Muscle of leg (tissue), 16 donors: ENCODE measurements at places on chromosomes 2 and 18.

GRCh38 chr18:23239885-23240608 is 104.8 kb downstream of the CABLES1 start:
- no peak for DNase-seq

DNA sequence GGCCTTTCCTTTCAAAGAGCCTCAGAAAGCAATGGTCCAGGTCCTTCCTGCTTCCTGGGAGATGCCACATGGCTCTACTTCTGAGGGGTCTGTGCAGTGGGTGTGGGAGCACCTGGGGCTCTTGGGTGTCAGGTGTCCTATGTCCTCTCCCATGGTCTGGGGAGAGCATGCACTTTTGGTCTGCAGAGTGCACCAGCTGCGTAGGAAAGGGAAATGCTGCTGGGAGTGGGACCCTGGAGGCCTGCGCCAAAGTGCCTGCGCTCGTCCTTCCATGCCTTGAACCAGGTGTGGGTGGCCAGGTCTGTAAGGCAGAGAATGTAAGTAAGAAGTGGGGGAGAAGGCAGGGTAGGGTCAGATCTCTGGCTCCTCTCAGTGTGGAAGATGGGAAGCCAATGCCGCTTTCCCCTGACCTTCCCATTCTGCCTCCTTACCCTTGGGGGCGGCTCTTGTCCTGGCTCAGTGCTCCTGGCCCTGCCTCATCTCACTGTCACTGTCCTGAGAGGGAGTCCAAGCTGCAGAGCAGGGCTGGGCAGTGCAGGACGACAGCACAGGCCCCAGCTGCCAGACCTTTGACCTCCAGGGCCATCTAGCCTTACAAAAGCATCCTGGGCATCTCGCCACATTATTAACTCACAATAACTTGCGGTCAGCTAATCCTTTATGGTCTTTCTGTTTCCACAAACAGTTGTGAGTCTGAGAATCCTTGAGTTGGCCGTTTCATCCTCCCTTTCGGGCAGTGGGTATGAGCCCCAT is 6.6 kb upstream of the PROM2 start:
- no peak for DNase-seq

DNA sequence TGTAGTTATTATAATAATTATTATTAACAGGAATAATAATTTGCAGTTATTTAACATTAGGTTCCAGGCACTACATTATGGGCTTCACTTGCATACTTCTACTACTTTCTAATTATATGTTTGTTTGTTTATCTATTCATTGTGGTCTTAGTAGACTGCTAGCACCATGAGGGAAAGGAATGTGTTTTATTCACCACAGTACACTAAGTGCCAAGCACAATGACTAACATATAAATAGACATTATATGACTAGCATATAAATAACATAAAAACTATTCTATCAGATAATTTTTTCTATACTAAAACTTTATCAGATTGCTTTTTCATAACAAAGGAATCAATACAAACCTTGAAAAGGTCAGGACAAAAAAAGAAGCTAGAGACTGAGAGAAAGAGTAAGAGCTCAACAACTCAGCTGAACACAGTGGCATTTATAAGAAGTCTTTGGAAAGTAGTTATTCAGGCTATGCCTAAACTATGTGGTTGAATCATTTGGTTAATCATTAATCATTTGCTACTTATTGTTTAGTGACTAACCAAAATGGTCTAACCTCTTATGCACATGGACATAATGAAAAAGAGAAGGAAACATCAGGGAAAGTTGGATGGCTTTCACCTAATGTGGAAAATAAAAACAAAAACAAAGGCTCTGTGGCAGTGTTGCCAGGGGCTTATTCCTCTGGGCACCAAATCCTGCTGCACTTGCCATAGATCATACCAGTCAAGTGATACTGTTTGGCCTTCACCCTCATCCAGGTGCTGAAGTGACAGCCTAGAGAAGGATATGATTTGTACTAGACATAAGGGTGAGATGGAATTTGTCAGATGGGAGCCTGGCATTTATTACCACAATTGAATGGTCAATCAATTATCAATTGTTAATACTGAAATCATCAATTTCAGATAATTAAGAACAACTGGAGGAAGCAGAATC is 174.9 kb downstream of the ETAA1 start:
- no peak for DNase-seq

- DNase-seq = no peak
Measured at GRCh38 chr18:21192308-21192624, 49.8 kb upstream of the GREB1L start.

- peak; percentile 81 for DNase-seq
Measured at GRCh38 chr2:98088261-98088660, 1.3 kb downstream of the VWA3B start.

- peak; percentile 26 for DNase-seq
Measured at GRCh38 chr2:174492963-174493431, 6.2 kb upstream of the GPR155 start.

DNA sequence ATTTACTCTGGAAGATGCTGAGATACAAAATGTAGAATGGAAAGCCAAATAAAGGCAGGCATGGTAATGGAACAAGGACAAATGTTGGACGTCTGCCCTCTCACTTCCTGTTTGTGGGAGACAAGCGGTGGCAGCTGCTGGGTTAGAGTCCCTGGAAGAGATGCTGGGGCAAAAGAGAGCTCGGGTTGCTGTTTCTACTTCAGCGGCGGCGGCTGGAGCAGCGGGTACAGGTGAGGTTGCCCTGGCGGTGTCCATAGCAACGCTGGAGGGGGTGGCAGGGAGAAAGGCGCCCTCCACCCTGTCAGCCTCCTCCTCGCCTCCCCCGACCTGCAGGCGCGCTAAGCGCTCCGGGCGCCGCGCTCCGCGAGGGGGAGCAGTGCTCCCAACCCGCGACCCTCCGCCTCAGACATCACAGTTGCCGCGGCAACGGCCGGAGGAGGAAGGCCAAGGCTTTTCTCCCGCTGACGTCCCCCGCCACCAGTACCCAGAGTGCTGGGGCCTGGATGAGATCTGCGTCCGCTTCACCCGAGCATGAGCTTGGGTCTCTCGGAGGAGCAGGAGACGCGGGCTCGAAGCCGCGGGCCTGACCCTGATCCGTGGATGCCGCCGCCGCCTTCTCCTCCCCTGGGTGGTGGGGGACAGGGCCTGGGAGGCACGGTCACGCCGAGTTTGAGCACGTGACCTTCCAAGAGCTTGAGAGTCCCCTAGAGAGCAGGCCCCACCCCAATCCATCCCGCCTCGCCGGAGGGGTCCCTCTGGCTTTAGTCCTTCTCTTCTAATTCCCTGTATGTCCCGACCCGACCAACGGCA is 65.6 kb downstream of the NOL4 start:
- DNase-seq = peak; percentile 80

DNA sequence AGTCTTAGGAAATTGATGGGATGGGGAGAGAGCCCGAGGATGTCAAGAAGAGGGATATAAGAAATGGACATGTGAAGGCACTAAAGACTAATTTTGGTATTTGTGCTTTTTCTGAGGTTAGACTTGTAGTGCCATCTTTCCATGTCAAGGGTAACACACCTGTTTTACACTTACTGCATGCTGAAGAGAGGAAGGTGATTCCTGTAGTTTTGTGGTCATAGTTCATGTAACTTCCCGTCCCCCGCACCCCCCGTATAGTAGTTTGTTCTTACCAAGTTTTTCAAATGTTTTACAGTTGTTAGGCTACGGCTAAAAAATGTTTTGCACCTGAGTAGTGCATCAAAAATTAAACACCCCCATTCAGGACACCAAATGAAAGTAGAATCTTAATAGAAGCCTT is 73.8 kb downstream of the CLIP4 start:
- DNase-seq = no peak

- no peak for DNase-seq
Measured at GRCh38 chr2:26054598-26055348, 20.9 kb downstream of the RAB10 start.

DNA sequence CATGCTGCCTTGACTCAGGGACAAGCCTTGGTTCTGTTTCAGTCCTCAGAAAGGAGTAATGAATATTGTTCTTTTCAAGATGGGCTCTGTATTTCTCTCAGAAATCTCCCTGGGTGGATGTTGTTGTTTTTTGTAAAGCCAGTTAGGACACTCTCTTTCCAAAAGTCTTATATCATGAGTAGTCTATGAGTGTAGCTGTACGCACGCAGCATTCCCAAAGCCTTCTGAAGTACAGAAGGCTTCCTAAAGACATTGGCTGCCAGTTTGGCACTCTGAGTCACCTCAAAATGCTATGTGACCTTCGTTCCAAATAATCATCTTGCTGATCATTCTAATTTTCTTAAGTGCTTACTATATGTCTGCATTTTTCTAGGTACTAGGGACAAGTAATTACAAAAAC is 16.7 kb upstream of the GTF2A1L start:
- no peak for DNase-seq

- no peak for DNase-seq
Measured at GRCh38 chr2:237799060-237799428, 465 bp downstream of the RBM44 start.

DNA sequence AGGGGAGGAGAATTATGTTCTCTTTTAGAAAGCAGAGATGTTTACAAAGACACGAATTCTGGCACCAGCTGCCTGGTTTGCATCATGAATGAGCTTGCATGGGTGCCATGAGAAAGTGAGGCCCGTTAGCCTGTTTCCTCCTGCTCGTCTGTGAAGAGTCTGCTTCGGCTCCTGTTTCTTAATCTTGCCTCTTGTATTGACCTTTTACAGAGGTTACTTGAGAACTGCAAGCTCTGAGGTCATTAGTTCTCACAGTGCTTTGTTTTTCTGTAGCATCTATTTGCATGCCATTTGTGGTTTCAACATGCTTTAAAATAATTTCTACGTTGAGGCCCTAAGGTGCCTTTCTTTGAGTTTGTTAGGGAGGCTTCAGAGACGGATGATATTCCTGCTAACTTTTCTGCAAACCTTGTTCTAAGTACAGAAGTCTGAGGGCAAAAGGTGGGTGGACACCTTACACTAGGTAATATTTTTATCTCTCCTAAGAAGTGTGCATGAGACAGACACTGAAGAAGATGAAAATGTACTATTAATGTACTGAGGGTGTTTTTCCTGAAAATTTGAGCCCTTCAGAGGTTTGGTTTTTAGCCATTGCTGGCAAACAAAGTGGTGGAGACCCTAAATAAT is 53.4 kb upstream of the LINC00305 start:
- peak; percentile 21 for DNase-seq

DNA sequence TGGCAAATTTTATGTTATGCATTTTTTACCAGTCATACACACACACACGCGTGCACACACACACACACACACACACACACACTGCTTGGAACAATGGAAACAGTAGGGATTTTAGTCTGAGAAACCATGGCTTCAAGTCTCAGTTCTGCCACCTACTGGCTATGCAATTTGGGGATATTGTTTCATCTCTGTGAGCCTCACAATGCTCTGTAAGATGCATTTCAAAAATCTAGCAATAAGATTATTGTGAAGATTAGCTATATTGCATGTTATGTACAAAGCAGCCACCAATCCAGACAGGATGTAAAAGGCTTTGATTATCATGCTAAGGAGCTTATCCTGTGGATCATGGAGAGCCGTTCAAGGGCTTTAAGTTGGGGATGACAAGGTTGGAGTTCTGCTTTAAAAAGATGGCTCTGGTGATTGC is 401.4 kb downstream of the NBAS start:
- DNase-seq = peak; percentile 50

DNA sequence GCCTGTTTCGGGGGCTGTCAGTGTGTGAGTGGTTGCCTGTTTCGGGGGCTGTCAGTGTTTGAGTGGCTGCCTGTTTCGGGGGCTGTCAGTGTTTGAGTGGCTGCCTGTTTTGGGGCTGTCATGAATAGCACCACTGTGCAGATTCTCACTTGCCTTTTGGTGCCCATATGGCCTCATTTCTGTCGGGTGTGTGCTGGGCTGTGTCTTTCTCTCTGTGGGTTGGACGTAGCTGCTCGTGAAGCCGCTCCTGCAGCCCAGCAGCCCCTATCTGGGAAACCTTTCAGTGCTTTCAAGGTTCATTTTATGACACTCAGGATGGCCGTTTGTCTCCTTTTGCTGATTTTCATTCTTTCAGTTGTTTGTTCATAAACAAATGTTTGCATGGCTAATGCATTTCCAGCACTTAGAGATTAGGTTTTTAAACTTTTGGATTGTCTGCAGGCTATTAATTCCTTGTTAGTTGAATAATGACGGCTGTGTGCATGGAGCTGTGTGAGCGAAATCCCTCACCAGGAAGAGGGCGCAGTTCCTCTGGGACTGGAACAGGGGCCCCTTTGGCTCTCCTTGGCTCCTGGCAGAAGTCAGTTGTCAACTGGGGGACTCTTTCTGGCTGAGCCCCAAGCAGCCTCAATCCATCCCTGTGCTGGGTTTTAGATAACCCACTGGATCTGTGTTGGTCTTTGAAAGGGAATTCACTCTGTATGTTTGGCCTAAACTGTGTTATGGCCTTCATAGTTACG is 10.8 kb downstream of the AGAP1 start:
- no peak for DNase-seq

- DNase-seq = no peak
Measured at GRCh38 chr18:72674710-72675109, 130.6 kb upstream of the CBLN2 start.

DNA sequence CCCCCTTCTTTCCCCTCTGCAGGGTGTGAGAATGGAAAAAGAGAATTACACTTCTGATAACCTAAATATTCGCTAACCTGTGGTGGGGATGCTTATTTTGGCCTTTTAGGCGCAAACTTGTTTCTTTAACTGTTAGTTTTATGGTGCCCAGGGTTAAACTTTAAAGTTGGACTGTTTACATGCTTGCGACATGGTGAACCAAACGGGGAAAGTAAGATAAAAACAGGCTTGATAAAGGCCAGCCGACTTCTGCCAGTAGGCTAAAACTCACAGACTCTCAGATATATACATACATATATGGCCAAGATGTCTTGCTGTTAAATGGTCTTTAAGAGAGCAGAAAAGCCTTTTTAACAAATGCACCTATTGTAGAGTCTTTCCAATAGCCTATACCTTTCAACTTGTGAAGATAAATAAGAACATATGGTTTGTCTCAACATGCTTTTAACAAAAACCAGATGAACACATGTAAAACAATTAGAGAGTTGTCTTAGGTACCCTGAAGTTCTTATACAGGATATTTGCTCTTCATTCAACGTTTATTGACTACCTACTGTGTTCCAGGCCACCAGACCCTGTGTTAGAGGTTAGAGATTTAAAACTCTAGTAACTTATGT is 29.0 kb downstream of the PRKCE start:
- no peak for DNase-seq

DNA sequence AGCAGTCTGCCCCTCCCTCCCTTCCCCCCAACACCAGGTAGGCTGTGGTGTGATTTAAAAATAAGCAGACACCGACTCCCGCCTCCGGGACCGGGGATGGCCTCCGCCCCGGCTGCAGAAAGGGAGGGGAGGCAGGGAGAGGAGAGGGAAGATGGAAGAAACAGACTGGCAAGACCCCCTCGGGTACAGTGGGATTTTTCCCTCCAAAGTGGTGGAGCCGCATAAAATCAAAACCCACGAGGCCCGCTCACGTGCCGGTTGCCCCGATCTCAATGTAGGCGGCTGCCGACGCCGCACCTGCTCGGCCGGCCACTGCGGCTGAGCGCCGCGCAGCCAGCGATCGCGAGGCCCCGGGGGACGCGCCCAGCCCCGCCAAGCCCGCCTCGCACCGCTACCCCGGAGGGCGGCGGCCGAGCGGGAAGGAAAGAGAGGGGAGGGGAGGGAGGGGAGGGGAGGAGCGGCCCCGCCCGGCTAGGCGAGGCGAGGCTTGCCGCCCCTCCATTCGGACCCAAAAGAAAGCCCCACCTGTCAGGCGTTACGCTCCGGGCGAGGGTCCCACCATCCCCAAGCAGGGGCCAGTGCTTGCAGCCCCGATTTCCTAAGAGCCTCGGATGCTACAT is 811 bp downstream of the ADD2 start:
- DNase-seq = peak; percentile 9
